Foreskin fibroblast (primary cell): ENCODE measurements at places on chromosomes 3 and 15.

DNA sequence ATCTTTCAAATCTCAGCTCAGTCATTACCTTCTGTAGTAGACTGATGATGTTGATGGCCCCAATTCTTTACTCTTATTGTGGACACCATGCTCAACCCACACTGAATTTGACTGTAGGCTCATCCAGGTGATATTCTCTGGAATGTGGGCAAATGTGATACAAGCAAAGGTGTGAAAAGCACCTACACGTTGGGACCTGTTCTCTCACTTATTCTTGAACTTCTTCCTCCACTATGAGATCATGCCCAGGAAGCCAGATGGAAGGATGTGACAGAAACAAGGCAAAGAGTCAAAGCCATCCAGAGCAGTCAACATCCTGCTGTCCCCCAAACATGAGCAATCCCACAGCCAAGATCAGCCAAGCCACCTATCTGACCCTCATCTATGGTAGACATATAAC, 471.2 kb upstream of the UBE2E2 start:
- no peak for DNase-seq

DNA sequence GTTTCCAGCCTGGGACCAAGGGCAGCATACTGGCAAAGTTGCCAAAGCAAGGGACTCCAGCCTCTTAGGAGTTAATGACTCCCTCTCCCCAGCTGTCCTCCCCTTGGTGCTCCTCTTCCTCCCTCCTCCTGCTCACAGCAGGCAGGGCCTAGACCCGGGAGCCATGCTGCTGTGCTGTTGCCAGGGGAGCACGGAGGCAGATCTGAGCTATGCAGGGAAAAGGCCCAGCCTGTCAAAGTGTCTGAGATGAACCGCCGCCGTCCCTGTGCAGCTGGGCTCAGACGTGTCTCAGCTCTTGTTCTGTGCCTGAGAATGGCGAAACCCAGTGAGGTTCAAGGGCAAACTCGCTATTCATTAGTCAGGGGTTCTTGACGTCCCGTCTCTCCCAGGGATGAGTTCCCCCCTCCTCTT, 60.8 kb upstream of the POLG start:
- no peak for DNase-seq

DNA sequence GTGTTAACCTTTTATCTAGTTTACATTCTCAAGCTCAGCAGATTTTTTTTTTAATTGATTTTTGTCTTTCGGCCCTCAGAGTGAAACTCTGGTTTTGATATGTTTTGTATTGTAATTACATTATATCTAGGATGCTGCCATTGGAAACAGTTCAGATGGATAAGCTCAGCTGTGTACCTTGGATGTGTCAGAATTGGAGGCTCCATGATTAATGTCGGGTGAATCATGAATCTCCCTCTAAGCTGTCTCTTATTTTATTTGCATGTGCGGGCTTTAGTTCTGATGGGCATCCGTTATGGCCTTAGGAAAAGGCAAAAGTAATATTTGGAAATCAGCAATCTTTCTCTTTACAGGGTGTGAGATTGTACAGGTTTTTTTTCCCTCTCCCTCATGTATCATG, 4.2 kb downstream of the PTPRG start:
- DNase-seq: peak; percentile 28

- DNase-seq: peak; percentile 3
These were observed 888.2 kb downstream of the CADM2 start for GRCh38 chr3:85846940-85847339.
